ENCODE measurements at places on chromosomes 1 and 21.

DNA sequence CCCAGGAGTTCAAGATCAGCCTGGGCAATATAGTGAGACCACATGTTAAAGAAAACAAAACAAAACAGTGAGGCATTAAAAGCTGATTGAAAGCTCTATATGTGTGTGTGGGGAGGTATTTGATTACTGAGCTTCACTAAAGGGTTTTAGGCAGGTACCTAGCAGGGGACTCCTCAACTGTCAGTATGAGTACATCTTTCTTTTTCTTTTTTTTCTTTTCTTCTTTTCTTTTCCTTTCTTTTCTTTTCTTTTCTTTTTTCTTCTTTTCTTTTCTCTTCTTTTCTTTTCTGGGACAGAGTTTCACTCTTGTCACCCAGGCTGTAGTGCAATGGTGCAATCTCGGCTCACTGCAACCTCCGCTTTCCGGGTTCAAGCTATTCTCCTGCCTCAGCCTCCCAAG, 8.5 kb upstream of the MYCL start:
- no peak for DNase-seq

DNA sequence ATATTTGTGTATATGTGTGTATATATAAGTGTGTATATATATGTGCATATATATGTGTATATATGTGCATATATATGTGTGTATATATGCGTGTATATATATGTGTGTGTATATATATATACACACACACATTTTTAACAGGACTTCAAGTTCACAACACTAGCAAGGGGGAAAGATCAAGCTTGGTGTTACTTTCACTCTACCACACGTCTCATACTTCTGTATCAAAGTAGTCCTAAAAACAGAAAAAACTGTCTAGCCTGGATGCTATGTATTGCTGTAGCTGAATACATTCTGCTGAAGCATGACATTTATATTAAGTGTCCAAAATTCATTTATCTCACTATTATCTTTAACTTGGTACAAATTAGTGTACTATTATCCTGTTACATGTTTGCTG, 17.9 kb upstream of the ATP6V1G3 start:
- peak; percentile 35 for DNase-seq

DNA sequence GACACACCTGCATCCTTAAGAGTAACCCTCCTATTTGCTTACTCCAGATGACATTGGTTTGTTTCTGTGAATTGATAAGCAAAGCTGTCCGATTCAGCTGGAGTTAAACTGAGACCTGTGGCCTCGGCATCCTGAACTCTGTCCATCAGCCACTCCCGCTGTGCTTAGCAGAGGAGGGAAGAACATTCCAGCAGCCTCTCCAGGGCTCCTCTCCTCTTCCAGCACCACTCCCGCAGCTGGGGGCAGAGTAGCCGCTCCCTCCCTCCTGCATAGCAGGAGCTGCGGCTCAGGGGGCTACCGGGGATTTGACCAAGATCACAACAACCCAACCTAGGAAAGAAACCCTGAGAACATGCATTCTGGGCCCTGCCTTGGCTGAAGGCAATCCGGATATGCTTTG, 8.8 kb downstream of the LRRC38 start:
- no peak for DNase-seq

DNA sequence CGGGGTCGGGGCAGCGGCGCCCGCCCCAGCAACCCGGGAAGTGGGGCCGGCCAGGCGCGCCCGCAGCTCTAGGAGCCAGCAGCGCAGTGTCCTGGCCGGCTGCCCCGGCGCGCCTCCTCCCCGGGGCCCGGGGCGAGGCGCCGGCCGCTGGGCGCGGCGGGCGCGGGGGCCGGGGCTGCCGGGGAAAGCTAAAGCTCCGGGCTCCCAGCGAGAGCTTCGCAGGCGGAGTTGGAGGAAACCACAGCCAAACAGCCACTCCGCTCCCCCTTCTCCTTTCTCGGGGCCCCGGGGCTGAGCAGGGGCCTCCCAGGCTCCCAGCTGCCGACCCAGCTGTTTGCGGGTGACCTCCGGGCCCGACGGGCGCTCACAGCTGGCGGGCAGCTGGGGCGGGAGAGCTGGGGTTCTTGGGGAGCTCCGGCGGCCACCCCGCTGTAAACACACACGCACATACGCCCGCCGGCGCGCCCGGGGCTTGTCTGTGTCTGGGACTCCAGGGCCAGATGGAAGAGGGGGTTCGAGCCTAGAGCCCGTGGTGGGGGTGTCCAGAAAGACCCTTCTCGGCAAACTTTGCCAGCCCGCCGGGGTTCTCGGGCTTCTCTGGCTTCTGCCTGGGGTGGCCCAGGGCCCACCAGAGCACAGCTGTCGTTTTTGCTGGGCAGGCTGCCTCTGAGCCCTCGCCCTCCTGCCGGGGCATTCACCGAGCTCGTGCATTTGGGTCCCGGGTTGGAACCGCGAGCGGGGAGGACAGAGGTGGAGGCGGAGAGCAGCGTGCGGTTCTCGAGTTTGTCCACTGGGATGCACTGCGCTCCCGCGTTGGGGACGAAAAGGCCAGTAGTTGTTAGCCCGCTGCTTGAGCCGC, 1.5 kb downstream of the AJAP1 start:
- DNase-seq = peak; percentile 2

- no peak for DNase-seq
Observed at GRCh38 chr21:42570362-42570761, 56.7 kb downstream of the SLC37A1 start.

GRCh38 chr1:170048515-170048914, 26.0 kb downstream of the KIFAP3 start:
- DNase-seq = no peak

DNA sequence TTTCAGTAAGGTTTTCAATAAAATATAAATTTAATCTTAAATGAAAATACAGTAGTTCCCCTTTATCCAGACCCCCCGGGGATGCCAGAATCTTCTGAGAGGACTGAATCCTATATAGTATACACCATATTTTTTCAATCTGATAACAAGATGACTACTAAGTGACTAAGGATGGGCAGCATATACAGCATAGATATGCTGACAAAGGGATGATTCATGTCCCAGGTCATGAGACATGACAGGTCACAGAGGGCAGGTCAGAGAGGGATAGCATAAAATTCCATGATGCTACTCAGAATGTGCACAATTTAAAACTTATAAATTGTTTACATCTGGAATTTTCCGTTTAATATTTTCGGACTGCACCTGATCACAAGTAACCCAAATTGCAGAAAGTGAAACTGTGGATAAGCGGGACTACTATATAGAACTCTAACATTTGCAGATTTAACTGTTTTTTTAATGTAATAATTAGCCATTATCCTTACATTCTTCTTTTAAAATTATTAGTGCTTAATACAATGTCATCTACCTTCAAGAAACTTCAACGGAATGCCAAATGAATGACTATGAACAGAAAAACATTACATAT, 48.8 kb downstream of the LRRC40 start:
- DNase-seq = no peak

- no peak for DNase-seq
Observed at GRCh38 chr1:194658090-194658439, 1471.7 kb upstream of the B3GALT2 start.

GRCh38 chr1:209756615-209757445, 977 bp downstream of the TRAF3IP3 start:
- DNase-seq = peak; percentile 55

DNA sequence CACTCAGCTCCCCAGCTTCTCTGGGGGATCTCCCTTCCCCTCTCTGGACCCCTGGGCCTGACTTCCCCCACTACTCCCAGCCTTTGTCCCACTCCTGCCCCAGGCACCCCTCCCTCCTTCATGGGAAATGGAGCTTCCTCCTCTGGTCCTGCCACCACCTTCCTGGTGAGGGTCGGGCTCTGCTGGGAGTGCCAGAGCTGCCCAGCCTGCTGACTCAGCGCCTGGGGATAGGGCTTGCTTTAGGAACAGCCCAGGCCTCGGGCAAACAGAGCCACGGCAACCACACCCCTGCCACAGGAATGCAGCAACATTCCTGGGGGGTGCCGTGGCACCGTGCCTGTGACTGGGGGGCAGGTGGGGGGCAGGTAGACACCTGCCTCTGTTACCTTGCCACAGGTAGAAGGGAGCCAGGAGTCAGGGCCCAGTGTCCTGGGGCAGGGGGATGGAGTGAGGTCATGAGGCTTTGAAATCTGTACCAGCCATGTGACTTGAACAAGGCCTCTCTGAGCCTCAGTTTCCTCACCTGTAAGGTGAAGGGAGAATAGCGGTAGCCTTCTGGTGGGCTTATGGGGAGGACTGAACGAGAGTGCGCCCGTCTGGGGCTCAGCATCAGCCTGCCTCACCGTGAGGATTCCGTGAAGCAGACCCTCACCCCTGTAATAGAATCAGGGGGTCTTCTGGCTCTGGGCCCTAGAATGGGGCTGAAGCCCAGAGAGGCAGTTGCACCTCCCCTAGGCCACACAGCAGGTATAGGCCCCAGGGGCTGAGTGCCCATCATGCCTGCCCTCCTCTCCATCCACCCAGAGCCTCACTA, 17.8 kb upstream of the EPHA2 start:
- no peak for DNase-seq

DNA sequence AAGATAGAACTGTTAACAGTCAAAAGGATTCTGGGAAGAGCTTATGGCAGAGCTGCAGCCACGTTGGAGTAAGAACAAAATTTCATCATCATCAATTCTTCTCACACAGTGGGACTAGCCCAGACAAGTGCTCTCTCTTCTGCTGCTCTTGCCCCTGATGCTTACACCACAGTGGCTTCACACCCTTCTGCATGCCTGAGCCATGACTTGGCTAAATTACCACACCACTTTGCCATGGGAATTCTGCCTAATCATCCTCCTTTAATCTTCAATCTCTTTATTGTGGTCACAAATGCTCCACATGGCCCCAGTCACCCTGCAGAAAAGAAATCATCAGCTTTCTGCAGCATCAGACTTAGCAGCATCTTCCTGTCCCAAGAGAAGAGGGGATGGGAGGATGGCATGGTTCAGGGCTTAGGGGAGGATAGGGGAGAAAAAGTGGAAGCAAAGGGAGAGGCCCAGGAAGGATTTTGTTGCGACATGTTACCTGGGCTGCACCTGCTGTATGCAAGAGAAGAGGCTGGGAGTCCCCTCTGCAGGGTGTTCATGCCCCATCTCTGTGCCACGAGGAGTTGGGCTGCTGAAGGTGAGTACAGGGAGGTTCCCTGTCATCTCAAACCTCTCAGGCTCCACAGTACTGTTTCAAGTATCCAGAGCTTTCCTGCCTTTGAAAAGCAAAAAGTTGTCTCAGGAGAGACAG, 9.0 kb upstream of the RPTN start:
- DNase-seq = no peak

DNA sequence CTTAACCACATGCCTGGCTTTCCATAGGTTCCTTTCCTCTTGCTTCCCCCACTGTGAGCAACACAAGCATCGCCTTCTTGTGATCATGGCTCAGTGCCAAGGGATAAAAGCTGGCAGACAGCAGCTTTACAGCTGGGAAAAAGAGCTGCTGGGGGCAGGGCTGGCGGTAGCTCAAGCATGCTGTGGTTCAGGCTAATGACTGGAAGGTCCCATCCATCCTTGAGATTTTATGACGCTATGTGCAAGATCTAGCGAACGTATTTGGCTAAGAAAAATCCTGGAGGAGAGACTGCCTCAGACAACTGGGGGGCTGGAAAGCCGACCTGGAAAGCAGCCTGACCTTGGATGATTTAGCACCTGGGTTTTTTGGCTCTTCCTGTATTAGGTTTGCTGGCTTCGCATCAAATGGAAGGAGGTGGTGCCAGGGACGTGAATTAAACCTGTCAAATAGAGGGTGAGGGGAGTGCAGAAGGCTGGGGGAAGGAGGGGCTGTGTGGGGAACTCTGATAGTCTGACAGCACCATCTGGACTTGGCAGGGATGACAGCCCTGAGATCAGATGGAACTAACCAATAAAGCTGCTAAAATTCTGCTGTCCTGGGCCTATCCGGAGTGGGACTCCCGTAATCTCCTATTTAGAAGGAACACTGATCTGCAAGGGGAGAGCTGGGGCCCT, 34.8 kb downstream of the ZMYND12 start:
- no peak for DNase-seq

GRCh38 chr1:56908619-56909221, 54.1 kb downstream of the C8A start:
- DNase-seq = no peak

GRCh38 chr1:21510113-21510493, 880 bp downstream of the ALPL start:
- no peak for DNase-seq

DNA sequence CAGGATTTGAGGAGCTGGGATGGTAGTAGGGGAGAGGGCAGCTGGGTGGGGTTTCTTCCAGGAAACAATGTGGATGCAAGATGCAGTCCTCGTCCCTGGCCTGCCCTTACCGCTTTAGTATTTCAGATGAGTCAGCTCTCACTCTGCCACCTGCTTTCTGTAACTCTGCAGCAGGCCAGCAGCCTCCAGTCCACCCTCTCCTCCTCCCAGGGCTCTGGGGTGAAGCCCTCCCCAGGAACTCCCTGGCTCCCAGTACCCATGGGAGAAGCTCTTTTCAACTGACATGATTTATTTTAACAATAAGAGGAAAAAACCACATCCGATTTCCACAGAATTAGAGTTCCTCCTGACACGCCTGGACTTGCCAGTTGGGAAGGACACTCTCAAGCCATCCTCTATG, 39.0 kb upstream of the IL20 start:
- DNase-seq = no peak

GRCh38 chr1:209355415-209355814, 228.1 kb upstream of the CAMK1G start:
- DNase-seq = no peak

- DNase-seq = no peak
Observed at GRCh38 chr1:241423541-241424479, 66.8 kb upstream of the RGS7 start.

- no peak for DNase-seq
Observed at GRCh38 chr1:244200596-244200995, 149.5 kb downstream of the ZBTB18 start.

DNA sequence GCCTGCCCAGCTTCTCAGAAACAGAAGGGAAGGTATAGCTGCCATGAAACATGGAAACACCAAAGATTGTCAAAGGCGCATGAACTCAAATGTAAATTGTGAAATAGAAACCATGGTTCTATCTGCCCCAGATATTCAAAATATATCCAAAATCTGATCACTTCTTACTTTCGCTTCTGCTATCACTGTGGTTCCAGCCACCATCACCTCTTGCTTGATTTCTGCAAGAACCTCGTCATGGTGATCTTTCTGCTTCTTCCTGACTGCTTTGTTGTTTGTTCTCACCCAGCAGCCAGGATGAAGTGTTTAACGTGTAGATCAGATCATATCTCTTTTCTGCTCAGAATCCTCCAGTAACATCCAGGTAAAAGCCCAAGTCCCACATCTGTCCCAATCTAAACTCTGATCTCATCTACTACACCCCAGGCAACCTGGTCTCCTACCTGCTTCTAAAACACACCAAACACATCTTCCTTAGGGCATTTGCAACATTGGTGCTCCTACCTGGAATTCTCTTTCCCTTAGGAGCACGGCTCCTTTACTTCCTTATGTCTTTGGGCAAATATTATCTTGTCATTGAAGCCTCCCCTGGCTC, 10.5 kb upstream of the LMO4 start:
- no peak for DNase-seq
